PC-9 (cell line): ENCODE measurements at places on chromosomes 3 and 15. TPM values are rescaled to one million over a fixed set of nuclear protein-coding genes. Genes with fewer than 3 reads are reported as not detected.
A peak's percentile ranks its signal among the peaks of the same experiment; 100 is the strongest.

DLL4 gene
- total RNA-seq, result 0.48 and 0.55 TPM in 2 replicates

STAC gene
- 14.7 and 17.6 TPM in 2 replicates for total RNA-seq

LMCD1 gene
- 10.0 and 10.3 TPM in 2 replicates for total RNA-seq

FBXO40 gene
- not detected in 2 replicates for total RNA-seq

COPB2 gene
- 147 and 156 TPM in 2 replicates for total RNA-seq

GREM1 gene
- 0.39 and 0.48 TPM in 2 replicates for total RNA-seq

PROS1 gene
- total RNA-seq, result 0.25 and 0.57 TPM in 2 replicates

CKMT1A gene
- 0.95 and 1.5 TPM in 2 replicates for total RNA-seq

- no peak overlapping the region for H3K4me3 ChIP-seq
- no peaks in the 10 kb centered on the region for H3K36me3 ChIP-seq
- H3K27ac ChIP-seq, result no peak overlapping the region
- no peaks in the 10 kb centered on the region for H3K27me3 ChIP-seq
- DNase-seq, result no peak
Observed at GRCh38 chr3:180040966-180041365, 4.2 kb upstream of the PEX5L start.

GRCh38 chr3:78712270-78712669 is 1055.5 kb downstream of the ROBO1 start:
- DNase-seq, result no peak
- no peak overlapping the region for H3K27ac ChIP-seq
- H3K27me3 ChIP-seq, result no peaks in the 10 kb centered on the region
- no peaks in the 10 kb centered on the region for H3K4me1 ChIP-seq

DNA sequence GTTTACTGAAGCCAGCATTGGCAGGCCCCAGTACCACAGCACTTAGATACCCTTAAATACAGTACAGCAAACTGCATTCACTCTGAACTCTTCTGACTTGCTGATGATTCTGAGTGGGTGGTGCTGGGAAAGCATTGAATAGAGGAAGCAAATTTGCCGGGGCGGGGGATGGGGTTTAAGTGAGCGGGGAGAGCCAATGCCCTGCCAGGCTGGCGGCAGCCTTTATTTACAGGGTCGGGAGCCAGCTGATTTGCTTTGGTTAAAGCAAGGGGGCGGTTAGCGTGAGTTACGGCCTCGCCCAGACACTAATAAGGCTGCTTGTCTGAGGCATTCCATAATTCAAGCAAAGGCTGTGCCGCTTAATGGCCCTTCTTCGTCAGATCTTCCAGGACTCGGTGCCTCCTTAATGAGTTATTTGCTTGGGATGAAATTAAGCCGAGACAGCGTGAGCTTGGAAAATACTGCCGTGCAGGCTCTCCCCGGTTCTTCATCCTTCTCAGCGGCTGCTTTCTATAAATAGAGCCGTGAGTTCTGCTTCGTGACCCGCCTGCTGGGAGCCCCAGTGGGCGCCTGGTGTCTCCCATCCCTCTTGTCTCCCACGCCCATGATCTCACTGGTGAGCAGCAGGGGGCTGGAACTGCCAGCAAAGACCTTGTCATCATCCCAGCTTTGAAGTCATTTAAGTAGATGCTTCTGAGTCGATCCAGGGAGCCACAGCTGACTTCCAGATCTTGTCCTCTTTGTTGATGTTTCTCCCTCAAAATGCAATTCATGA is 25.8 kb downstream of the SPSB4 start:
- no peaks in the 10 kb centered on the region for H3K36me3 ChIP-seq
- no peaks in the 10 kb centered on the region for H3K4me1 ChIP-seq
- 0 out of 2 replicates have a peak, but pooled peaks cover 21% of the 10 kb centered on the region for H3K27me3 ChIP-seq
- no peak overlapping the region for H3K27ac ChIP-seq
- no peak for DNase-seq

GRCh38 chr3:45566196-45566595 is 28.4 kb upstream of the LIMD1 start:
- no peaks in the 10 kb centered on the region for H3K27me3 ChIP-seq
- no peaks in the 10 kb centered on the region for H3K4me1 ChIP-seq
- H3K36me3 ChIP-seq, result no peaks in the 10 kb centered on the region
- H3K4me3 ChIP-seq, result no peak overlapping the region
- no peak for DNase-seq

- no peaks in the 10 kb centered on the region for H3K4me1 ChIP-seq
- peaks cover 5% of the 10 kb centered on the region for H3K36me3 ChIP-seq
- H3K27ac ChIP-seq, result no peak overlapping the region
- H3K27me3 ChIP-seq, result no peaks in the 10 kb centered on the region
- DNase-seq, result no peak
Observed at GRCh38 chr3:12744326-12744725, 14.7 kb downstream of the TMEM40 start.

- H3K36me3 ChIP-seq, result no peaks in the 10 kb centered on the region
- no peaks in the 10 kb centered on the region for H3K4me1 ChIP-seq
- no peak overlapping the region for H3K4me3 ChIP-seq
- no peak for DNase-seq
Observed at GRCh38 chr3:3301476-3301875, 122.0 kb upstream of the CRBN start.

DNA sequence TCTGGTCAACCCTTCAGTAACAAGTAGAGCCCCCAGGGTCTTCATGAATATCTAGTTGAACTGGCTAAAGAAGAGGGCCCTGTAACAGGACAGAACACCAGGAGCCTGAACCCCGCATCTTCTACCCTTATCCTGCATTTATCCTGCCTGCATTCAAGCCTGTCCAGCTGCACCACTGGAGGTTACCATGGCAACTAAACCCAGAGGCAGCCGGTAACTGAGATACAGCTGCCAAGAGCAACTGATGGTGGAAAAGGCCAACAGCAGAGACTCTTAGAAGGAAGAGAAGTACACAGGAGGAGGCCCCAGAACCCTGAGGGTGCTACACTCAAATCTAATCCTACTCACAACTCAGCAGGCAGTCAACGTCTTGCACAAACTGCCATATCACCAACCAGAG is 3.7 kb upstream of the PRKAR2A start:
- H3K4me1 ChIP-seq, result peaks cover 15% of the 10 kb centered on the region
- no peak overlapping the region for H3K27ac ChIP-seq
- H3K27me3 ChIP-seq, result no peaks in the 10 kb centered on the region

DNA sequence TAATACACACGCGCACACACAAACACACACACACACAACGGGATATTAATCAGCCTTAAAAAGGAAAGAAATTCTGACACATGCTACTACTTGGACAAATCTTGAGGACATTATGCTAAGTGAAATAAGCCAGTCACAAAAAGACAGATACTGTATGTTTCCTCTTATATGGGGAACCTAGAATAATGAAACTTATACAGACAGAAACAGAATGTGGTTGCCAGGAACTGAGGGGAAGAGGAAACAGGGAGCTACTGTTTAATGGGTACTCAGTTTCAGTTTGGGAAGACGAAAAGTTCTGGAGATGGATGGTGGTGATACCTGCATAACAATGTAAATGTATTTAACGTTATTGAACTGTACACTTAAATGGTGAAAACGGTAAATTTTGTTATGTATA is 20.2 kb downstream of the ICE2 start:
- H3K36me3 ChIP-seq, result no peaks in the 10 kb centered on the region
- H3K27ac ChIP-seq, result no peak overlapping the region
- DNase-seq, result no peak
- H3K4me1 ChIP-seq, result no peaks in the 10 kb centered on the region

DNA sequence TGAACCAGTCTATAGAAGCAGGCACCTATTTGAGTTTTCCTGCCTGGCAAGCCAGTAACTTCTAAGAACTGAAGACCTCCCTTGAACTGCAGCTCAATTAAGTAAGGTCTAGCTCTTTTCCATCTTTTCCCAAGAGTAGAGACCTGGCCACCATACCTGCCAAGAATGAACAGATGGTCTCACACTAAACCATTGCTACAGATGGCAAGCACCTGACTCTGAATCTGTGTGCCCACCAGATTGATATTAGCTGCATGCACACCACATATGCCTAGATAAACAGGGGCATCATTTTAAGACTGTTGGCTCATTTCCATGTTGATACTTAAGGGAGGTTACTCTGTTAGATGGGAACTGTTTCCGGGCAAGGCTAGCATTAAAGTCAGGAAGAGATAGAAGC is 34.8 kb upstream of the GSK3B start:
- DNase-seq, result no peak
- no peaks in the 10 kb centered on the region for H3K4me1 ChIP-seq
- no peaks in the 10 kb centered on the region for H3K36me3 ChIP-seq
- H3K27me3 ChIP-seq, result no peaks in the 10 kb centered on the region

- peaks cover 57% of the 10 kb centered on the region for H3K27me3 ChIP-seq
- H3K4me1 ChIP-seq, result no peaks in the 10 kb centered on the region
- no peak overlapping the region for H3K27ac ChIP-seq
- H3K36me3 ChIP-seq, result no peaks in the 10 kb centered on the region
- no peak overlapping the region for H3K4me3 ChIP-seq
Observed at GRCh38 chr3:185094697-185095096, 58.2 kb downstream of the C3orf70 start.

GRCh38 chr3:154123906-154124305 is 2.7 kb downstream of the ARHGEF26 start:
- no peaks in the 10 kb centered on the region for H3K27me3 ChIP-seq
- H3K27ac ChIP-seq, result no peak overlapping the region
- peaks cover 13% of the 10 kb centered on the region for H3K4me1 ChIP-seq
- DNase-seq, result no peak
- H3K4me3 ChIP-seq, result no peak overlapping the region
- no peaks in the 10 kb centered on the region for H3K36me3 ChIP-seq

- no peak overlapping the region for H3K27ac ChIP-seq
- H3K36me3 ChIP-seq, result no peaks in the 10 kb centered on the region
- peaks cover 32% of the 10 kb centered on the region for H3K27me3 ChIP-seq
- no peak for DNase-seq
- H3K4me3 ChIP-seq, result no peak overlapping the region
- no peaks in the 10 kb centered on the region for H3K4me1 ChIP-seq
Observed at GRCh38 chr3:38655708-38656300, 6.3 kb upstream of the SCN5A start.

DNA sequence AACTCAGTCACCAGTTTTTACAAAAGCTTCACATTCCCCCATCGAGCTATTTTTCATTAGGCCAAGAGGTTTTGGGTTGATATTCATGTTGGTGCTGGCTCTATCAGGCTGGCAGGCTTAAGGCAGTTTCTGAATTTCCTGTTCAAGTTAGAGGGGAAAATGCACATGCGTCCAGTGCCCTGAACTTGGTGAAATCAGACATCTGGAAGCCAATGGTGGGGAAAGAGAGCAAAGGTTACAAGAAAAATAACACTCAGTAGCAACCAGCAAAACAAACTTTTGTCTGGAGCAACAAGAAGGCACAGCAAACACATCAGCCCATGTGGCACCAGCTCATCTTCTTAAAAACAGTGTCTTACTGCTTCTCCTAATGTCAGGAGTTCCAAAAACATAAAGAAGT is 155.6 kb upstream of the TSC22D2 start:
- H3K4me1 ChIP-seq, result peaks cover 12% of the 10 kb centered on the region
- H3K4me3 ChIP-seq, result no peak overlapping the region
- H3K27me3 ChIP-seq, result no peaks in the 10 kb centered on the region
- no peaks in the 10 kb centered on the region for H3K36me3 ChIP-seq
- DNase-seq, result no peak

- H3K4me1 ChIP-seq, result peaks cover 20% of the 10 kb centered on the region
- no peaks in the 10 kb centered on the region for H3K27me3 ChIP-seq
- peak overlapping the region; percentile 7; the same call in 1 of the 2 replicates for H3K4me3 ChIP-seq
- no peaks in the 10 kb centered on the region for H3K36me3 ChIP-seq
- peak overlapping the region; percentile 87 for H3K27ac ChIP-seq
- peak; percentile 84 for DNase-seq
Observed at GRCh38 chr15:65832549-65833364, 36.5 kb upstream of the RAB11A start.

DNA sequence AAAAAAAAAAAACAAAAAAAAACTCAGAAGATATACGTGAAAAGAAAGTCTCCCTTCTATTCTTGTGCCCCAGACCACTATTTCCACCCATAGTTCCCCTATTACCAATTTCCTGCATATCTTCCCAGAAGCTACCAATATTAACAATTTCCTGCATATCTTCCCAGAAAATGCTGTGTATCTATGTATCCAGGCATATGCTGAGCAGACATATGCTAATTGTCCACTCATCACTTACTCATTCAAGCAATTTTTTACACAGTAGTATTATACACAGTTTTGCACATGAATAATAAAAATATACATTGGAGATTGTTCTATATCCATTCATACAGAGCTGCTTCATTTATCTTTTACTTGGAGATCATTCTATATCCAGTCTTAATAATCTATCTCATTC is 12.6 kb upstream of the SLMAP start:
- DNase-seq, result no peak
- no peaks in the 10 kb centered on the region for H3K36me3 ChIP-seq
- no peak overlapping the region for H3K4me3 ChIP-seq
- H3K27me3 ChIP-seq, result no peaks in the 10 kb centered on the region

- no peaks in the 10 kb centered on the region for H3K36me3 ChIP-seq
- no peak overlapping the region for H3K4me3 ChIP-seq
- no peaks in the 10 kb centered on the region for H3K4me1 ChIP-seq
- DNase-seq, result no peak
- peaks cover 22% of the 10 kb centered on the region for H3K27me3 ChIP-seq
- no peak overlapping the region for H3K27ac ChIP-seq
Observed at GRCh38 chr3:132925256-132925930, 112.8 kb upstream of the TMEM108 start.

DNA sequence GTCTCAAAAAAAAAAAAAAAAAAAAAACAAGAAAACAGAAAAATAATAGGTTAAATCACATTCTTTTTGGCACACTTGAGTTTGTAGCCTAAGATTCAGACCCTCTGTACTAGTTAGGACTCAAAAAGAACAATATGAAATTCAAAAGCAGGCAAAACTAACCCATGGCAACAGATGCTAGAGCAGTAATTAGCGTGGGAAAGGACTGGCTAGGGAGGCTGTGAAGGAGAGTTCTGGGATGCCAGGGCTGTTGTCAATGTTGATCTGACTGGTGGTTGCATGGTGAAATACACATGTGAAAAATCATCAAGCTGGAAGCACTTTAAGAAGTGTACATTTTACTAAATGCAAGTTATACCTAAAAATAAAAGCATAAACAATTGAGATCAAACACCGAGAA is 35.6 kb downstream of the KLHL6 start:
- no peak overlapping the region for H3K4me3 ChIP-seq
- H3K27ac ChIP-seq, result no peak overlapping the region

DNA sequence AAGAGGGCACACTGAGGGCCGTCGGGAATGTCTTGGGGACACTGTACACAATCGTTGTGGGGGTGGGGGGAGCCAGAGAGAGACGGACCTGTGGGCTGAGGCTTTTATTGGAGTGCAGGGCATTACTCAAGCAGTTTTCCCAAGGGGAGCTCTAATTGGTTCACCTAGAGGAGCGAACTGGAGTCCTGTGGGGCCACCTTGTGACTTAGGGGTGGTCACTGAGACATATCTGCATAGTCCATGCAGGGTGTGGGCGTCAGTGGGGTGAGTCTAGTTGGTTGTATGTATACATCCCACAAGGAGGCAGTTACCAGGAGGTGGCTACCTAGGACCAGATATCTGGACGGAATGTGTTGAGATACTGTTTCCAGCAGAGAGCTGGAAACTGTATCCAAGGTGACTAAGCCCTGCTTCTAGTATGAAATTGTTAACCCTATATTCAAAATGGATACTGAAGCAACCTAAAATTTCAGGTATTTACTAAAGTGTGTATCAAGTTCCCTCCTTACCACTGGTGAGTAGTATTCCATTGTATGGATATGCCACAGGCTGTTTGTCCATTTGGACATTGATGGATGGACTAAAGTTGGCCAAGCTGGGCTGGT is 2.6 kb upstream of the PIGZ start:
- no peaks in the 10 kb centered on the region for H3K36me3 ChIP-seq
- H3K27ac ChIP-seq, result no peak overlapping the region
- no peak overlapping the region for H3K4me3 ChIP-seq
- peak; percentile 30 for DNase-seq
- H3K4me1 ChIP-seq, result no peaks in the 10 kb centered on the region

GRCh38 chr3:139307601-139308555 is 35.9 kb upstream of the MRPS22 start:
- no peaks in the 10 kb centered on the region for H3K36me3 ChIP-seq
- no peak overlapping the region for H3K4me3 ChIP-seq
- no peak overlapping the region for H3K27ac ChIP-seq
- H3K4me1 ChIP-seq, result peaks cover 60% of the 10 kb centered on the region
- no peaks in the 10 kb centered on the region for H3K27me3 ChIP-seq
- DNase-seq, result no peak
